GM19239 (cell line): ENCODE measurements at places on chromosomes 16 and 17.

- DNase-seq, result no peak
Observed at GRCh38 chr16:52577130-52577706, 30.3 kb upstream of the TOX3 start.

- DNase-seq, result no peak
Observed at GRCh38 chr17:43140396-43141332, 15.5 kb upstream of the BRCA1 start.

- no peak for DNase-seq
Observed at GRCh38 chr17:44102849-44103622, 20.4 kb downstream of the HDAC5 start.

DNA sequence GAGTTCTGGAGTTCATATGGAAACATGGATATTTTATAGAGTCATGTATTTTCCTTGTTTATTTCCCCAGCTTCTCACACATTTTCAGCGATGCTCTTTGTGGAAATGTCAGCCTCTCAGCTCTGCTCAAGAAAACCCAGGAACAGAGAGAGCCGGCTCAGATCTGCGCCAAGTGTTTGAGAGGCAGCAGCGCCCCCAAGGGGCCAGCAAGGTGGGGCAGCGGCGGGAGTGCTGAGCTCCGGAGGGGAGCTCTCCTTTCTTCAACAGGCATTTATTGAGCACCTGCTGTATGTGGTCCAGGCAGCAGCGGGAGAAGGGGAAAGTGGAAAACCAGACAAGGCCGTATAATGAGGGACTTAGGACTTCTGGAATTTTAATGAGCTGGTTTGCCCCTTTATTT lies 421.1 kb upstream of the C16orf82 start:
- no peak for DNase-seq

- no peak for DNase-seq
Observed at GRCh38 chr17:46273541-46274236, 21.2 kb upstream of the LRRC37A start.

GRCh38 chr17:28958820-28959455 lies 7.6 kb upstream of the PHF12 start:
- no peak for DNase-seq
